ENCODE measurements at places on chromosomes 5 and 9.
A peak's percentile ranks its signal among the peaks of the same experiment; 100 is the strongest.

DNA sequence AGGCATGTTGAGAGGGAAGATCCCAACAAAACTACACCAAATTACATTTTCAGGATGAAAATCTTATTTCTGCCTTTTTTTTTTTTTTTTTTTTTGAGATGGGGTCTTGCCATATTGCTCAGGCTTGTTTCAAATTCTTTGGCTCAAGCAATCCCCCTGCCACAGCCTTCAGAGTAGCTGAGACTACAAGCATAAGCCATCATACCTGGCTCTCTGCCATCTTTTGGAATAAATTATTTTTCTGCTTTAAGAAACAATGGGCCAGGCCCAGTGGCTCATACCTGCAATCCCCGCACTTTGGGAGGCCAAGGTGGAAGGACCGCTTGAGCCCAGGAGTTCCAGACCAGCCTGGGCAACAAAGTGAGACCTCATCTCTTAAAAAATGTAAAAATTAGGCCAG is 14.3 kb downstream of the AFF4 start:
- DNase-seq: no peak

- DNase-seq: no peak
Measured at GRCh38 chr5:143887903-143888665, 76.1 kb downstream of the HMHB1 start.

- peak; percentile 35 for DNase-seq
Measured at GRCh38 chr9:131627648-131628458, 82.5 kb downstream of the PRRT1B start.

- no peak for DNase-seq
Measured at GRCh38 chr9:686321-686813, 155.1 kb upstream of the DMRT1 start.
